ENCODE measurements at places on chromosomes 7 and 10.
A peak's percentile ranks its signal among the peaks of the same experiment; 100 is the strongest.

GRCh38 chr10:101066146-101066895, 4.5 kb downstream of the KAZALD1 start:
- no peak overlapping the region for H3K27ac ChIP-seq
- H3K36me3 ChIP-seq = no peaks in the 10 kb centered on the region
- H3K27me3 ChIP-seq = peaks cover 29% of the 10 kb centered on the region
- peaks cover 22% of the 10 kb centered on the region for H3K4me1 ChIP-seq
- DNase-seq = peak; percentile 36

GRCh38 chr7:79227044-79227443, 226.4 kb downstream of the MAGI2 start:
- no peak for DNase-seq
- H3K4me1 ChIP-seq = no peaks in the 10 kb centered on the region
- no peaks in the 10 kb centered on the region for H3K27me3 ChIP-seq
- H3K36me3 ChIP-seq = no peaks in the 10 kb centered on the region
- no peak overlapping the region for H3K27ac ChIP-seq
- no peak overlapping the region for H3K4me3 ChIP-seq

GRCh38 chr10:128926711-128927110, 540.3 kb upstream of the MGMT start:
- H3K4me3 ChIP-seq = no peak overlapping the region
- no peaks in the 10 kb centered on the region for H3K36me3 ChIP-seq
- no peak for DNase-seq
- H3K27me3 ChIP-seq = no peaks in the 10 kb centered on the region
- no peak overlapping the region for H3K27ac ChIP-seq

DNA sequence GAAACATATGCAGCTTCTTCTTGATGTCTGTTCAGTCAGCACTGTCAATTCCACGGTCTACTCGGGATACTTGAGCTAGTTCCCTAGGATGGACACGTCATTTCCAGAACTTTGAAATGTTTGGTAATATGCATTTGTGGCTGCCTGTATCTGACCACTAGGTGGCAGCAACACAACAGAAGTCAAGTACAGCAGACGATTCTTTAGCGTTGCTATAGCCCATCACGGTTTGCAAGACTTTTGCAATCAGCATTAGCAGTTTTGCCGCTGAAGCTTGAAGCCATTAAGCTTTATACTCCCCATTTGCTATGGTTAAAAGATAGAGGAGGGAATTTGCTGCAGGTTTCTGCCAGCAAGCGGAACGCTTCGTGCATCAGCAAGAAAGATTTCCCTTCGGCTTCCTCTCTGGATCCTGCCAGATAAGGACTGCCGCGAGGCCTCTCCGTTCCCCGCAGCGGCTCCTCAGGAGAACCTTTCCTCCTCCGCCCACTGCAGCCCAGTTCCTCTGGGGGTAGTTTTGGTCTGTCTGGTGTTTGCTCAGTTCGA, 63.5 kb downstream of the ABCC2 start:
- H3K27ac ChIP-seq = no peak overlapping the region
- H3K36me3 ChIP-seq = peaks cover 2% of the 10 kb centered on the region
- no peaks in the 10 kb centered on the region for H3K27me3 ChIP-seq
